ENCODE measurements at places on chromosomes 3 and 15.

DNA sequence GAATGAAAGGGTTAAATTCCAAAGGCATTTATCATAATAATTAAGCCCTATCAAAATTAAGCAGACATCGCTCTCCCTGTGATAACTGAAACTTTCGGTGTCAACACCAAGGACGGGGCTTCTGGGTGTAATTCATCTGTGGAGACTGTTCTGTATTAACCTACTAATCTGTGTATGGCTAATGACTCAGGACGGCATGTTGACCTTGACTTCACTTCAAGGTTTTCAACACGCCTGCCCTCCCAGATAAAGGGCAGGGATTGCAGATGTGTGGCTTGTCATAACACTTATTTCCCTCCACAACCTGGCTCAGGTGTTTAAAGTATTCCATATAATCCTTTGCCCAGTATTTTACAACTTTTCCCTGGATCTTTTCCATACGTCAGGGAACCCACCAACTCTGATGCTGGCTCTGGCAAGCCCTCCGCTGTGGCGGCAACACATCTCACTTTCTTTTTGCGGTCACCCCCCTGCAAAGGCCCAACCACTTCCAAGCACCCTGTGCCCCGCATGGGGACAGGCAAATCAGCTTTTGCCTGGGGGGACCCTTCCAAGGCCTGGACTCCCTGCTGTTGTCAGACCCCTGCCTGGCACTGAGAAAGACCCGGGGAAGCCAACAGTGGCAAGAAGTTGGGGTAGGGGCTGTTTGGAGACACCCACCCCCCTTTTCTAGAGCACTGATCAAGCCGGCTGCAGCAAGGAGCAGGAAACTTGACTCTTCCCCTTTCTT is 93.2 kb upstream of the MEF2A start:
- DNase-seq = no peak

DNA sequence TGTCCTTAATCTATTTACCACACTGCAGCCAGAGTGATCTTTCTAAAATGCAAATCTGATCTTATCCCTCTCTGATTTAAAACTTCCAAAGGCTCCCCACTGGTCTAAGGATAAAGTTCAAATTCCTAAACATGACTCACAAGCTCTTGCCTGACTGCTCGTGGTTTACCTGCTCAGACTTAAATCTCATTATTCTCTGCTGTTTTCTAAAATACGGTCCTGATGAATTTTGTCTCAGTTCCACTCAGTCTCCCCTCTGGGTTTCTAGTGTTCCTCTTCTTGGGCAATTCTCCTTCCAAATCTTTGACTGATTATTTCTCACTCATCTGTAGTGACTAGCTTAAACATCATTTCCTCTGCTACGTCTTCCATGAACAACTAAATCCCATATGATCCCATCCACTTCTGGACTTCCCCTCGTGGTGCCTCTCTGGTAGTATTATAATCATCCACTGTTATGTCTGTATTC is 108.3 kb downstream of the P3H2 start:
- DNase-seq = peak; percentile 55

DNA sequence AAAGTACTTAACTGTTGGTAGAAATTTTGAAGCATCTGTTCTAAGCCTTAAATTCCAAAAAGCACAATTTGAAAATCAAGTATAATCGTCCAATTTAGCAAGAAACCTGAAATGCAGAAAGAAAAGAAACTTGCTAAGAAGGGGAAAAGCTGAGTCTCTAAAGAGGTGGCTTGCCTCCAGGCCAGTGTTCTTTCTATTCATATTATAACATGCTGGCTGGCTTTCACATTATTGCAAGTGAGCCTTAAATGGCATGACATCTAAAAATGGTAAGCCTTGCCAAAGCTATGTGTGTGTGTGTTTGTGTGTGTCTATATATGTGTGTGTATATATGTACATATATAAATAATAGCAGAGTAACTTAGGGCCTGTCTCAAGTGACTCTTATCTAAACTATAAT is 89.5 kb downstream of the FGF12 start:
- DNase-seq = no peak

DNA sequence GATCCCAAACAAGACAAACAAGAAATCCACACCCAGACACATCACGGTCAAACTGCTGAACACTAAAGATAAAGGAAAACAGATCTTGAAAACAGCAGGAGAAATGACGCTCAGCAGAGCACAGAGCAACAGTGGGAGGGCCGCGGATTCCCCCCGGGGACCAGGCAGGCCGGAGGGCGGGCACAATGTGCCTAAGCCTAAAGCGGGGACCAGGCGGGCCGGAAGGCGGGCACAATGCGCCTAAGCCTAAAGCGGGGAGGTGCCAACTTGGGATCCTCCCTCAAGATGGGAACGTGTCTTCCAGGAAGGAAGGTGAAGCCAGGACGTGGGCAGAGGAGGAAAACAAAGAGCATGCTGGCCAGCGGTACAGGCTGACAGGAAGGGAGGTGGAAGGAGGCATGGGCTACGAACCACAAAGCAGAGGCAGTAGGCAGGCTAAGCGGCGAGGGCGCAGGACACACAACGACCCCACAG is 31.1 kb downstream of the CYFIP1 start:
- peak; percentile 86 for DNase-seq

DNA sequence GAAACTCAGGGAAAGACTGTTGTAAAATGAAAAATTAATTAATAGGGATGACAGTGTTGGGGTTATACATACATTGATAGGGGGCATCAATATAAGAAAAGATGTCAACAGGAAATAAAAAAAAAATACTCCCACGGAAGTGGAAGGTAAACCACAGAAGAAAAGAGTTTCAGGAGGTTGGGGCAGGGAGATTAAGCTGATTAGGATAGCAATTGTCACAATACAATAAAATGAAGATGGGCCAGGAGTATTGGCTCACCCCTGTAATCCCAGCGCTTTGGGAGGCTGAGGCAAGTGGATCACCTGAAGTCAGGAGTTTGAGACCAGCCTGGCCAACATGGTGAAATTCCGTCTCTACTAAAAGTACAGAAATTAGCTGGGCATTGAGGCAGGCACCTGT is 536.1 kb downstream of the AGBL1 start:
- no peak for DNase-seq

DNA sequence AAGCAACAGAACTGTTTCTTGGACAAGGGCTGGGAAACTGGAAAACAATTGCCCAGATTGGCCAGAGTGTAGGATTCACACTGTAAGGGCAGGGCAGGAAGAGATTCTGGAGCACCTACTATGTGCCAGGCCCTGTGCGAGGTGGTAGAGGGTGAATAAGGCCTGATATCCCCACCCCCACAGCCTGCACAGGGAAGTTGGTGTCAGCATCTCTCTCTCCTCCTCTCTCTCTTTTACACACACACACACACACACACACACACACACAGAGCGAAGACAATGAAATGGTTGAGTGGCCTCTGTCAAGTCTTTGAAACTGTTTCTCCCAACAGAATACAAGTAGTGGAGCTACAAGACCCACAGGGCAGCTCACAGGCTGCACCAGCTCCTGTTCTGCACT is 47.1 kb upstream of the SLCO2A1 start:
- no peak for DNase-seq

GRCh38 chr3:168085491-168086119 is 10.1 kb downstream of the GOLIM4 start:
- no peak for DNase-seq

GRCh38 chr3:16885593-16886302 is 993 bp downstream of the PLCL2 start:
- peak; percentile 62 for DNase-seq

DNA sequence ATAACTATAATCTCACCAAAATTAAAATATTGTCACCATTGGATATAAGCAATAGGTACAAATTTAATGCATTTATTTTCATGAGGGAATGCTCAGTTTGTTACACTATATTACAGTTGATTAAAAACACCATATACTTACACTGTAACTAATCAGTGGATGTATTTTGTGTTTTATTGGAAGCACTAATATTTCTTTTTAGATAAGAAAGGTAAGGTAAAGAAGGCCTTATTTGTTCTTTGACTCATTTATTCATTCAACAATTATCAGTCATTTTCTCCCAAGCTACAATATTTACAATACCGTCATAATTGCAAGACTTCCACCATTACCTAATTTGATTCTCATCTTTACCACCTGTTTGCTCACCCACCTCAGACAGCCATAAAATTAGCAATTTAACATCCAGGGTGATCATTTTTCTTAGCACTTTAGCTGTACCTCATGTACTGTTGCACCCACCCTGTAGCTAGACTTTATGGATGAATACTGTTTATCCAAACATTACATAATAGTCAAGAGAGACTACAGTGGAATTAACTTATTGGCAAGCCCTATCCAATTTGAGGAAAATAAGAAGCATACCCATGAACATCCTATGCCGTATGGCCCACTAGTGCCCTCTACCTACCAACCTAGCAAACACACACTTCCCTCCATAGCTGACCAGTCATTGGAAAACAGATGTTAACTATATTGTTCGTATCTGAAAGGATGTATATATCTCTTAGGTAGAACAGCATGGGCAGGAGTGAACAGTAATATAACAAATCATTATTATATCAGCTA is 229.6 kb downstream of the BBX start:
- DNase-seq = peak; percentile 39

DNA sequence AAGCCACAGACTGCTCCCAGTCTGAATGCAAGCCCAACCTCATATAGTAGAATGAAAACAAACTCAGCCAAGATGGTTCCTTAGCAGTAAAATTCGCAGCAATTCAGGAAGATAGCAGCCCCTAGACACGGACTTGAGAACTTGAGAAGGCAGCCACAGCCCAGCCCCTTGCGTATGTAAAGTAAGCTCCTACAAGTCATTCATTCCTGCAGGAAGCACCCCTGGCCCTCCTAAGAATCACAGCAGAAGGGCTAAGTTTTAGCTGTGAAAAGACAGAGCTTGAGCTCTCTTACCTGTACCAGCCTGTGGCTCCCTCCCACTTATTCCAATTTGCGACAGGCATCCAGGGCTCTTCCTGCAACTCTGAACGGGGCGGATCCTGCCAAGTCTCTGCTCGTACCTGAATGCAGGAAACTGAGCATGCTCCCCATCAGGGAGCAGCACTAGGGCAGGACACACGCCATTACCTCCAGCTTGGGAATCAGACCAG is 136.4 kb downstream of the MAGI1 start:
- DNase-seq = no peak

GRCh38 chr3:79767194-79767904 is 449 bp downstream of the ROBO1 start:
- DNase-seq = no peak

DNA sequence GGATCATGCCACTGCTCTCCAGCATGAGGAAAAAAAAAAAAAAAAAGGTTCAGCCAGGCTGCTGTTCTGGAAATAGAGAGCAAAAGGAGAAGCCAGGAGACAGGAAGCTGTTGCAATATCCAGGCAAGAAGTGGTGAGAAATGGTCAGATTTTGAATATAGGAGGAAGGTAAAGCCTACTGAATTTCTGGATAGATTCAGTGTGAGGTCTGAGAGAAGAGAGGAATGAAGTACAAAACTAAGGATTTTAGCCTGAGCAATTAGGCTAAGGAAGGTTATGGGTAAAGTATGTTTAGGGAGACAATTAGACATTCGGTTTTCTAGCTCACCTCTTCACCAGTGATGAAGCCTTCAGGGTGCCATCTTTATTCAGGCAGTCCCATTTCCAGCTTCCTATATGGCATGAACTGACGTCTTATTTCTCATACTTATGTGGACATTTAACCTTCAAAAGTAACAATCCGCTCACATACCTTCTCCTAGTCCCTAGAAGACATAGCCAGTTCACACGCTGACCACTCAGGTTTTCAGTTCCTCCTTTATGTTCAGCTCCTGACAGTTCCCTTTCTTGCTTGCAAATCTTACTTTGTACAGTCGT is 57.2 kb downstream of the KIF9 start:
- DNase-seq = peak; percentile 45

DNA sequence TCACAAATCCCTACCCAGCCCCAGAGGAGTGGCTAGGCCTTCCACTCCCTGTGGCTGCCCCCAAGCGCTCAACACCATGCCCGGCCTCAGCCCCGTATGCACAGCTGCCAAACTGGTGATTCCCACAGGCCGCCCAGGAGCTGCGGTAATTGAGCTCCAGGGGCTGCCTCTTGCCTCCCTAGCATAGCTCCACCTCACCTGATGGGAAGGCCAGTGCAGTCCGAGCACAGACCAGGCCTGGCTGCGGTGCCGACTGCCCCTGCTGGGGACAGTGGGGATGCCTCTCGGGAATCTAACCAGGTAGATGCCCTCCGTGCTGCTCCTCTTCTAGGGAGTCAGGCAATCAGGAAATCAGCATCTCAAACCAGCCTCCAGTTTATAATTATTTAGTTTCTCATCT is 25.9 kb downstream of the SCN5A start:
- no peak for DNase-seq

DNA sequence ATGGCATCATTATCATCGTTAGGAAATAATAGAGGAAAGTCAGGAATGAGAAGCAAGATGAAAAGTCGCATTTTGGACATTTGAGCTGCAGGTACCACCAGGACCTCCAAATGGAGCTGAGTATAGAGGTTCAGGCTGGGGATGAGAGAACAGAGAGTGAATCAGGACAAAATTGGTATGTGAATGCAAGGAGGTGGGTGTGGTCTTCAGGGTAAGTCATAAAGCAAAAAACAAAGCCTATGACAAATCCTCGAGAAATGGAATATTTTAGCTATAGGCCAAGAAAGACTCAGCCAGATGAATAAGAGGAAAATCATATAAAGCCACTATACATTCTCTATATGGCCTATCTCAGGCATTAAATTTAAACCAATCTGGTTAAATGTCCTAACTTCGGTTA is 841.3 kb downstream of the ROBO1 start:
- peak; percentile 36 for DNase-seq

All from GM23248 (cell line).